CD4-positive, alpha-beta T cell treated with Interferon alpha-2 for 1 hour (primary cell): ENCODE measurements at places on chromosomes 5 and 9.

GRCh38 chr9:73260506-73260905 lies 108.8 kb downstream of the ANXA1 start:
- DNase-seq, result no peak

DNA sequence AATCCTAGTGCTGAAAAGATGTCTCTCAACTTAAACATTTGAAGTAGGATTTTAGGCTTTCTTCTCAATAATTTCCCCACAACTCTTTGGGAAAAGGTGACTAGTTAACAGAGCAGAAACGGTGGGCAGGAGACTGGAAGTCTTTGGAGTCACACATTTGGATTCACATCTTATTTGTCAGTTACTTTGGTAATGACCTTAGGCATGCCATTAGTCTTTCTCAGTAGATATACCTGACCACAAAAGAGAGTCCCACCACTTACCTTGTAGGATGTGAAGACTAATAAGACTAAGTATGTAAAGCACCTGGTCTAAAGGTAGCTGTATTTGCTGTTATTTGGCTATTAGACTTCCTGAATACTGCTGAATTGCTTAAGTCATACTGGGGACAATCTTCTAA lies 35.4 kb downstream of the DAP start:
- DNase-seq, result no peak

- no peak for DNase-seq
These were observed 129.7 kb upstream of the FBN2 start for GRCh38 chr5:128667751-128668150.

GRCh38 chr9:95206143-95206542 lies 111.4 kb downstream of the FANCC start:
- DNase-seq, result no peak

GRCh38 chr9:93814077-93814956 lies 140.8 kb downstream of the BARX1 start:
- no peak for DNase-seq

GRCh38 chr5:135966165-135966564 lies 11.4 kb upstream of the LECT2 start:
- no peak for DNase-seq

DNA sequence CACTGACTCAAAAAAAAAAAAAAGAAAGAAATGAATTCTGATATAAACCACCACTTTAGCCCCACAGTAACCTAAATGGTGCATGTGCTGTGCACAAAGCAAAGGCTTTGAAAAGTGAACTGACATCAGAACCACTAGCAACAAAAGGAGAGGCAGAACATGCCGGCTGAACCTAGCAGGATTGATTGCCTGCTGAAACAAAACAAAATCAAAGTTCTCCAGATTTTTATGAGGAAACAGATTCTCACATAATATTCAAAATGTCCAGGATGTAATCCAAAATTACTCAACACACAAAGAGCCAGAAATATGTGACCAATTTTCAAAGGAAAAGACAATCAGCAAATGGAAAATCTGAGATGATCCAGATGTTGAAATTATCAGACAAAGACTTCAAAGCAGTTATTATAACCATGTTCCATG lies 37.9 kb downstream of the UBTD2 start:
- no peak for DNase-seq

DNA sequence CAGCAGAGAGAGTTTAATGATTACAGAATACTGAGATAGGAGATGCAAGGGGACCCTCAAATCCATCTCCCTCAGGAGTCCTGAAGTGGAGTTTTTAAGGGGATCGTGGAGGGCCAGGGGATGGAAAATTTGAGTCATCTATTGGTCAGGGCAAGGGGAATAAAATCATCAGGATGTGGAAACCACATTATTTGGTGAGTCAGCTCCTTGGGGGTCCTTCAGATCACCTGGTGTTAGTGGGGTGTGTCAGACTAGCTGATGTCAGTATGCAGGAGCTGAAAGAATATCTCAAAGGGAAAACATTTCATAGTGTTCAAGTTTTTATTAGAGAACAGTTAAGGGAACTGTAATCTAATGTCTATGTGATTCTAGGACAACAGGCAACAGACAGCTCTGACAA lies 183.0 kb upstream of the FTMT start:
- DNase-seq, result no peak

- no peak for DNase-seq
These were observed 161.7 kb upstream of the NUDT12 start for GRCh38 chr5:103724271-103724670.

DNA sequence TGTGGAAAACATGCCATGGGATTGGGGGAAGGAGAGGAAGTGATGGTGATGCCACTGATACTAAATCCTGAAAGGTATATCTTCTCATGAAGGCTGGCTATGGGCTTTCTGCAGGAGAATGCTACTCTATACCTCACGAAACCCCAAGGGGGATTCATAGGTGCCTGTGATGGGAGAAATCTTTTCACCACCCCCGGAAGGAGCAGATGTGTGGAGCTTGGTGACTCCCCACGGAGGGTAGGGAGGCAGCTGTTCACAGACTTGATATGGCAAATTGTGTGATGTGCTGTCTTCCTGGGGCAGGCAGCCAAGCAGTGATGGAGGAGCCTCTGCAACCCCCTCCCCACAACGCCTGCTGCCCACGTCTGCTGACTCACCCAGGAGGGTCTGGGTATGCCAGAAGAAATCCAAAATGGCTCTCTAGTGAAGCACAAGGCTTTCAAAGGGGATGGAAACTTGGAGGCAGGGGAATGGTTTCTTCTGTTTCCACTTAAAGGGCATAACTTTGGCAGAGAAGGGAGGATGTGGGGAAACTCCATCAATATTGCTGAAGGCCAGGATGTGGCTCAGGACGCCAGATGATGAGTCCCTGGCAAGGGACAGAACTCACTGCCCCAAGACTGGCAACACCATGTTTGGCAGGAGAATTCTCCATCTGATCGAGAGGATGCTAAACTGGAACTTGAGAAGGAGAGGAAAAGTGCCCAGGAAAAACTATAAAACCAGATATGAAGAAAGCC lies 188.3 kb downstream of the GABBR2 start:
- no peak for DNase-seq

- DNase-seq, result no peak
These were observed 20.5 kb upstream of the VPS13A start for GRCh38 chr9:77156646-77157371.

- no peak for DNase-seq
These were observed 31.5 kb upstream of the ZFAND5 start for GRCh38 chr9:72396247-72397091.

- DNase-seq, result no peak
These were observed 180.1 kb upstream of the NREP start for GRCh38 chr5:111937094-111937493.

GRCh38 chr9:116812231-116813030 lies 125.3 kb downstream of the TRIM32 start:
- no peak for DNase-seq

DNA sequence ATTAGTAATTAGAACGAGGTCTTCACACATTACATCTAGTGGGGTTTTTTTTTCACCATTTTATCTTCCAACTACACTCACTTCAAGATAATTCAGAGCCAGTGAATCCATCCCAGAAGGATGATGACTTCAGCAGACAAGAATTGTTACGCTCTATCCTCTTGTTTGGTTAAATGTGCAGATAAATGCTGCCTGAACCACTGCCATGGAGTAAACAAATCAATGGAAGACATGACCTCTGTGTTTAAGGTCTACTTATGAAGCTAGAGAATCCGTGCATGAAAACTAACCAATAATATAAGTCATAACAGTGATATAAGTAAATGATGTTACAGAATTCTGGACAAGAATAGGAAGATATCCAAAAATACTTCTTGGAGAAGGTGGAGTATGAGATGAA lies 602.6 kb downstream of the TLR4 start:
- DNase-seq, result no peak

- no peak for DNase-seq
These were observed 175.6 kb downstream of the SPATA31D1 start for GRCh38 chr9:82164159-82164558.

- no peak for DNase-seq
These were observed 201.3 kb downstream of the GABRG2 start for GRCh38 chr5:162268694-162269481.

DNA sequence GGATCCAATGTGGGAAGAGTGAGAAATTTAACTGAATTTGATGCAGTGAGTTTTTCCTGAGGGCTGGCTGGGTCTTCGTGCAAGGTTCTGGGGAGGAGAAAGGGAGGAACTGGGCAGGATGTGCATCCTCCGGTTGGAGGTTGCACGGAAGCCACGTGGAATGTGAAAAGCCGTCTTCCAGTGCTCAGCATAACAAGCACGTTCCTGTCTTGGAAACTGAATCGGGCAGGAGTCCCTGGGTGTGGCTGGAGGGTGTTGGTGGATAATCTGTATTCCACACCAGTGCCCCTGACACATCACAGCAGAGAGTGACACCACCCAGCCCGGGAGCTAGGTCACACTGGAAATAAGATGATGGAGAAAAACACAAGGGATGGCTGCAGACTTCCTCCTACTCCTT lies 154.3 kb downstream of the C5orf15 start:
- no peak for DNase-seq

DNA sequence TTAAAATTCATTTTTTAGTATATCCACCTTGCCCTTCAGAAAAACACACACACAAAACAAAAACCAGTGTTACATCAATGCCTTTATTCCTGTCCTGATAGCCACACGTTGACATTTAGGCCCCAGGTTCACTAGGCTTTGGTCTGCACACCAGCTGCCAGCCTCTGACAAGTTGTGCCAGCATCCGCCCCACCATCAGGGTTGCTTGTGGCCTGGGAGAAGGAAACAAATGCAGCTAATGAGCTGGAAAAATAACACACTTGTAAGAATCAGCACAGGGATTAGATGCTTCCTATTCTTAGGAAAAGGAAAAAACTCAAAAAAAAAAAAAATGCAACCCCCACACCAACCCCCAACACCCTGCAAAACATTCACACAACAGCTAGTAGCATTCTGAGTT lies 404.0 kb upstream of the GRIA1 start:
- no peak for DNase-seq

GRCh38 chr5:56386046-56386445 lies 152.9 kb upstream of the ANKRD55 start:
- no peak for DNase-seq

DNA sequence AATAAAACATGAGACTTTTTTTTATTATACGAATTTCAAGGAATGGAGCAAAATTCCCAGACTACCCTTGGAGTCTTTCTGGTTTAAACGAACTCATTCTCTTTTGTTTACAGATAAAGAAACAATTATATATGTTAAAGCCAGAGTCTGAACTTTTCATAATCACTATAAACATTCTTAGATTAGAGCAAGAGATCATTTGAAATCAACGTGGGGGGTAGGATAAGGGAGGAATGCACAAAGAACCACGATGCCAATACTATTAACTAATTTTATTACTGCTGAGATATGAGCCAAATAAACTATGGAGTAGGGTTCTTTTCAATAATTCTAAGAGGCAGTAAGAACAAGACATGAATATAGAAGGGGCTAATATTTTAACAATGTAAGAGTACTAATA lies 148.0 kb upstream of the FREM1 start:
- no peak for DNase-seq

GRCh38 chr5:40171971-40172370 lies 507.7 kb upstream of the PTGER4 start:
- DNase-seq, result no peak

- no peak for DNase-seq
These were observed 111.1 kb upstream of the DAPK1 start for GRCh38 chr9:87386490-87387025.

- no peak for DNase-seq
These were observed 211.3 kb upstream of the KLF4 start for GRCh38 chr9:107700847-107701246.

- no peak for DNase-seq
These were observed 9.6 kb upstream of the NME5 start for GRCh38 chr5:138148811-138149210.

DNA sequence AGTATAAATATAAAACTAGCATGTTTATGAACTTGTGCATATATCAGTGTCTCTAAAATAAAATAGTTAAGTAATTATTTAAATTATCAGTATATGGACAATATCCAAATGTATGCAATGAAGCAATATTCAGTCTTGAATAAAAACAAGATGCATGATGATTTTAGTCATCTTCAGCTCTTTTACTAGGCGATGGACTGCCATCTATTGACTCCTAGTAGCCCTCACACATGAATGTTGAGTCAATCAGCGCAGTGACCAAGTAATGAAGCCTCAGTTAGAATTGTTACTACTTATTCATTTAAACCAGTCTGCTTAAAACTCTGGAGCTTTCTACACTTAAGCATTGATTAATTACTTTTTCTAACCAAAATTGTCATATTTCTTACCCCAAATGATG lies 92.9 kb upstream of the GRHPR start:
- DNase-seq, result no peak

GRCh38 chr5:117103703-117104102 lies 529.1 kb upstream of the SEMA6A start:
- DNase-seq, result no peak

DNA sequence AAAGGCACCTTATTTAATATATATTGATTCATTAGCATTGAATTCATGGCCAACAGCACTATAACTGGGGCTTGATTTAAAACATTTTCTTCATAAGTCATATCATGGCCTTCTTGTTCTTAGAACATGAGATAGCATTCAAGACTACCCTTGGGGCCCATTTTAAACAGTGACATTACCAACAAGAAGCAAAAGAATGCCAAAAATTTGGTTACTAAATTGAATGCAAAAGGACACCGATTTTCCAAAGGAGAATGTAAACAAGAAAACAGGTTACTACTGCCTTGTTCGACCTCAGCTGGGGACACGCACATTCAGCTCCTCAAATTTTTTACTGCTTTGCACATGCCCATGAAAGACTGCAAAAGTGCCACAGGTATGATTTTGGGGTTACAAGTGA lies 219.4 kb upstream of the TLE4 start:
- no peak for DNase-seq

DNA sequence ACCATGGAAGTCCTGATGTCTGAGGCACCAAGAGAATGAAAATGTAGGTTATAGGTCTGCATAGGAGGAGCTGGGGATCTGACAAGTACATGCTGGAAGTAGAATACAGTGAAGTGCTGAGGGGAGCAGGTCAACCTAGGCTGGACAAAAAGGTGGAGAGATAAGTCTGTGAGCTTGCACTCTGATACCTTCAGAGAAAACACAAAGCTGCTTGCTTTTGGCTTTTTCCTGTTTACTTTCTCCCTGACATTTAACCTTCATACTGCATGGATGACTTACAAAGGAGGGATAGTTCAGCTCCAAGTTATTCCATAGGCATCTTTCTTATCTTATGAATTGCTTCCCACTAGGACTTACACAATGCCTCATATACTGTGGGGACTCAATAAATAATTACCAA lies 256.7 kb upstream of the NREP start:
- no peak for DNase-seq

GRCh38 chr5:77881528-77881927 lies 105.4 kb upstream of the TBCA start:
- no peak for DNase-seq

GRCh38 chr5:125874057-125874456 lies 549.2 kb upstream of the GRAMD2B start:
- DNase-seq, result no peak

DNA sequence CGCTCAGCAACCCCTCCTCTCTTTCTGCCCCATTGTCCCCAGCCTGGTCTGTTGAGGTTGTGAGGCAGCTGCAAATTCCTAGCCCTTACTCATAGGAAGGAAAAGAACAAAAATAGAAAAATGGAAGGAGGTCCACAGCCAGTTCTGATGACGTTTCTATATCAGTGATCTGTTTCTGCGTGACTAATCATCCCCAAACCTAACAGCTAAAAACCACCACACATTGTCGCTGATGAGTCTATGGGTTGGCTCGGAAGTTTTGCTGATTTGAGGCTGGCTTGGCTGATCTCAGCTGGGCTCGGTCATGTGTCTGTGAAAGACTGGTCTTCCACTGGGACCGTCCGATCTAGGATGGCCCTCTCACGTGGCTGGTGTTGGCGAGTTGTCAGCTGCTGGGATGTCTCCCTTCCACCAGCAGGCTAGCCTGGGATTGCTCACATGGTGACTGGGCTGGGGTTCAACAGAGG lies 200.6 kb upstream of the ZNF618 start:
- no peak for DNase-seq
